KBM-7 (cell line): ENCODE measurements at places on chromosomes 13 and 19.

GRCh38 chr13:108813587-108814170 lies 184.3 kb downstream of the MYO16 start:
- no peak for DNase-seq

GRCh38 chr13:33794576-33794975 lies 23.4 kb upstream of the RFC3 start:
- peak; percentile 86 for DNase-seq

- no peak for DNase-seq
Measured at GRCh38 chr19:48081106-48081505, 29.5 kb downstream of the PLA2G4C start.

DNA sequence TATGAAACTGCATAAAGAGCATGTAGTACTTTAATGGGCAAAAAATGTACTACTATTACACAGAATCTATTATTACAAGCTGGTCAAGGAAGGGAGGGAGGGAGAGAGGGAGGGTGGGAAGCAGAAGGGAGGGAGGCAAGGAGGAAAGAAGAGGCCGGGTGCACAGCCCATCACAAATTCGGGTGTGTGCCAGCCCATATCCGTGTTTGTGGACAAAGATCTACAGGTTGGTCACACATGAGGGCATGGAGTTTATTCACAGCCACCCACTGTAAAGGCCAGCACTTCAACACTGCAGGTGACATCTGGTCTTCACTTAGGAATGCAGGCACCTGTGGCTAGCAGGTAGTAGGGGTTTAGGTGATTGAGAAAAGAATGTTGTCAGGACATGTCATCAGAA lies 352.5 kb upstream of the NBEA start:
- no peak for DNase-seq

GRCh38 chr19:34118879-34119748 lies 53.2 kb upstream of the LSM14A start:
- no peak for DNase-seq

GRCh38 chr13:34076319-34076718 lies 258.4 kb downstream of the RFC3 start:
- no peak for DNase-seq

- DNase-seq: no peak
Measured at GRCh38 chr19:50712833-50713232, 6.8 kb downstream of the SHANK1 start.

- no peak for DNase-seq
Measured at GRCh38 chr13:71871176-71871754, 4.3 kb upstream of the DACH1 start.

DNA sequence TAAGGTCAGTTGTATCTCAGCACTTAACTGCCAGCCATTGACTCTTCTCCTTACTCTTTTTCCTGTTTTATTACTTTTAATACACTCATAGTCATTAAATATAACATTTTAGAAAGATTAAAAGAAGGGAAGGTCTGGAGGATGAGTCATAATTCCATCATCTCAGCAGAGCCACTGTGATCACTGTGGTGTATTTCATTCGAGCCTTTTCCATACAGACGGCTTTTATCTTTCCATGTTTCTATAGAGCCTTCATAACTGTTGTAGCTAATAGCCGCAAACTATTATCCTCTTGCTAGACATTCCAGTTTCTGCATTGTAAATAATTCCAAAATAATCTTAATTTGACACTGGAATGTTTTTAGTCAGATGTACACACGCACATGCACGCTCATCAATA lies 4.7 kb upstream of the FLT1 start:
- DNase-seq: no peak

- DNase-seq: peak; percentile 11
Measured at GRCh38 chr13:47999973-48000372, 1.1 kb downstream of the SUCLA2 start.

DNA sequence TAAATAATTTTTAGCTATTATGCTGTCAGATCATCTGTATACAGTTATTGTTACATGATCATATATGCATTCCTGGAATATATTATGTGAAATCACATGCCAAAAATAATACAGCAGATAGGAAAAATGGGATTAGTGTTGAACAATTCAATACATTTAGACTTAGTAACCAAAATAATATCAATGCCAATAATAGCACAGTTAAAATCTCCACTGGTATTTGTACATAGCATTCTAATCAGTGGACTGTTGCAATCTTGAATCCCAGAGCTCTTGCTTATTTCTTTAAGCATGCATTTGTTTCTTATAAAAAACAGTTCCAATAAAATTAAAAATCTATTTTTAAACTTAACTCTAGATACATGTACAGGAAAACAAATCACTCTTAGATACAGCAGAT lies 2772.2 kb downstream of the PCDH9 start:
- DNase-seq: no peak

DNA sequence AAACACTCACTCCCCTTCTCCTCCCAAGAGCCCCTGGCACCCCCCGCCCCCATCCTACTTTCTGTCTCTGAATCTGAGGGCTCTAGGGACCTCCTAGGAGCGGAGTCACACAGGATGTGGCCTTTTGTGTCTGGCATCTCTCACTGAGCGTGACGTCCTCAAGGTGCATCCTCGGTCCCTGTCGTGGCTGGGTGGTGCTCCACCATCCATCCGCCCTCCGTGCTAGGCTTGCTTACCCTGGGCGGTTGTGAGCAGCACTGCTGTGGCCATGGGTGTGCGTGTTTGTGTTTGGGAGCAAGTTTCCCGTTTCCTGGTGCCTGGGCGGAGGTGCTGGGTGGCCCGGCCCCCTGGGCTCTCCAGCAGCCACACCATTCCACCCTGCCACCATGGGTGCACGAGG lies 12.2 kb downstream of the PLEKHJ1 start:
- DNase-seq: no peak

- DNase-seq: no peak
Measured at GRCh38 chr19:35563207-35563829, at the start of gene ATP4A. Gene ATP4A (minus strand): TSS chr19:35563658. CDS start chr19:35563629, 29 bp downstream.

DNA sequence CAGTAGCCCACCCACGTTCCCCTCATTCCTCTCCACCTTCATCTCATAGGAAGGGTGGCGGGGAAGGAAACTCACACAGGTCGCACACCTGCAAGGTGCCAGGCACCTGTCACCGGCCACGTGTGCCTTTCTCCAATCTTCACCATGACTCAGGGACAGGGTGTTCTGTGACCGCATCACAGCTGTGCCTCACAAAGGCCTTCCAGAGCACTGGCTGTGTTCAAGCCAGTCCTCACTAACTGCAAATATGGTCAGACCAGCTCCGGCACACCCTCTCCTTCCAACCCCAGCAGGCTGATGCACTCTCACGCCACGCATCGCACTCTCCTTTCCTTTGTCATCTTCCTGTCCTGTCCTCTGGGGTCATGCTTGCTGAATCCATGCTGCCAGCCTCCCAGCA lies 415.9 kb downstream of the IRS2 start:
- DNase-seq: no peak

GRCh38 chr19:50906217-50906616 lies 5.0 kb downstream of the KLK4 start:
- peak; percentile 47 for DNase-seq

DNA sequence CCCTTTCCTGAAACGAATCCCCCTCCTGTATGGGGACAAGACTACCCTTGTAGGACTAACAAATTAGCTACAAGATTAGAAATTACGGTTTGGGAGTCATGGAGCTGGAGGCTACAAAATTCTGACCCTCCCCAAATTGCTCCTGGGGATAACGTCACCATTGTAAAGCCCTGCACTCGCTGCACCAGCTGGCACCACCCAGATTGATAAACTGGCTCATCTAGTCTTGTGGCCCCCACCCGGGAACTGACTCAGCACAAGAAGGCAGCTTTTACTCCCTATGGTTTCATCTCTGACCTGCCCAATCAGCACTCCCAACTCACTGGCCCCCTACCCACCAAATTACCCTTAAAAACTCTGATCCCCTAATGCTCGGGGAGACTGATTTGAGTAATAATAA lies 150.6 kb upstream of the TSC22D1 start:
- DNase-seq: no peak
